ENCODE measurements at places on chromosomes 2 and 18. TPM values are rescaled to one million over a fixed set of nuclear protein-coding genes. Genes with fewer than 3 reads are reported as not detected.

SCN9A gene
- total RNA-seq = 6.0 TPM

PRSS56 gene
- not detected for total RNA-seq

GRCh38 chr18:37710726-37711125, 145.1 kb upstream of the CELF4 start:
- no peak for DNase-seq

GRCh38 chr18:6830916-6831315, 101.4 kb downstream of the ARHGAP28 start:
- no peak for DNase-seq

- DNase-seq = peak; percentile 90
Observed at GRCh38 chr2:10120158-10120876, 2.2 kb upstream of the RRM2 start.

DNA sequence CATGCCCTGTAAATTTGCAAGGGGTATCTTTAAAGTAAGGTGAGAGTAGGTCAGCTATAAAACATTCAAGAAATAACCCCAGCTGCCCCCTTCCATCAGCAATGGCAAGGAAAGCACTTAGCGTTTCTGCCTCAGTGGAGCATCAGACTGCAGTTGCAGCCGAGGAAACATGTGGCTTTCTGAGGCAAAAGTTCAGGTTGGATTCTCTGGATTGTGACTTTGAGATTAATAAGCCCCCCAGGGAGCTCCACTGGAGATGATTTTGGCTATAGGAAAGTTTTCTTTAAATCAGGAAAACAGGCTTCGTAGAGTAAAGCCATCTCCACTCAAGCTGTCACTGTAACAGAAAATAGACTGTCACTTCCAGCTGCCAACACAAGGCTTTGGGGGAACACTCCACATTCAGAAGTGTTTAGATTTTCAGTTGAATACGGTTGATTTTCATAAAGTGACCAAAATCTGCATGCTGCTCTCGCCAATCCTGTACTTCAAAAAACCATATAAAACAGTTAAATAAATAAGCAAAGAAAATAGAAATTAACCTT, 15.3 kb upstream of the RIT2 start:
- DNase-seq = no peak

GRCh38 chr2:156657809-156658208, 221.6 kb downstream of the GPD2 start:
- DNase-seq = no peak

- DNase-seq = no peak
Observed at GRCh38 chr18:39724652-39725051, 2159.1 kb upstream of the CELF4 start.

- DNase-seq = no peak
Observed at GRCh38 chr18:78999939-79000338, 20.3 kb downstream of the SALL3 start.

GRCh38 chr2:69145204-69145603, 132.2 kb downstream of the ANTXR1 start:
- DNase-seq = no peak

GRCh38 chr2:213834746-213835145, 550.5 kb downstream of the SPAG16 start:
- no peak for DNase-seq

DNA sequence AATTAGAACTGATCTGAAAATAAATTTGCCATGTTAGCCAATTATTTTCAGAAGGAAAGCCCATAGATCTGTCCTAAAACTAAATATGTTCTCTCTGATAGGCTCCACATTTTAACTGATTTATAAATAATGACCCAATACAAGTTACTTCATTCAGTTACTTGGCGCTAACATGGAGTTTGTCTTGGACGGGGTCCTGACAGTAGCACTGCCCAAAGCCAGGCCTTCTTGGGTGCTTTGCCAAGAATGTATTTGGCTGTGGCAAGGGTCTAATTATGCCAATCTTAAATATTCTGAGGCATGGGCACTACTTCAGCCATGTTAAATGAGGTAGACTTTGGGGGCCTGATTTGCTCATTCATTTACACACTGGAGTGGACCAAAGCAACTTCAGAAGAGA, 135.0 kb upstream of the PKDCC start:
- no peak for DNase-seq

- DNase-seq = no peak
Observed at GRCh38 chr18:62118328-62118727, 68.5 kb downstream of the PIGN start.

GRCh38 chr2:35887146-35887545, 468.4 kb upstream of the CRIM1 start:
- DNase-seq = no peak

DNA sequence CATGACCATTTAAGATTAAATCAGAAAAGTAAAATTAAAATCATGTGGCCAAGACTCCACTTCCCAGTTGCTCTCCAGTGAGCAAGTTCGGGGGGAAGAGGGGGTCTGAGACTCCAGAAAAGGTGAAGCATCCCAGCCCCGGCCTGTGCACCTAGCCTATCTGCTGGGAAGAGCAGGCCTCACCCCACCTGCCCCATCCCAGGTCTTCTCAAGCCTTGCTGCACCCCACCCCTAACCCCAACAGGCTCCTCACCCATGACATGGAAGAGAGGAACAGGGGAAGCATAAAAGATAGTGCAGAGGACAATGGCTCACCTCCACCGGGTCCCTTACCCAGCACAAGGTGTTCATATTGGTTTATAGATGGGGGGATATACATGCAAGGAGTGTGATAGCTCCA, 14.6 kb downstream of the CIB4 start:
- no peak for DNase-seq

DNA sequence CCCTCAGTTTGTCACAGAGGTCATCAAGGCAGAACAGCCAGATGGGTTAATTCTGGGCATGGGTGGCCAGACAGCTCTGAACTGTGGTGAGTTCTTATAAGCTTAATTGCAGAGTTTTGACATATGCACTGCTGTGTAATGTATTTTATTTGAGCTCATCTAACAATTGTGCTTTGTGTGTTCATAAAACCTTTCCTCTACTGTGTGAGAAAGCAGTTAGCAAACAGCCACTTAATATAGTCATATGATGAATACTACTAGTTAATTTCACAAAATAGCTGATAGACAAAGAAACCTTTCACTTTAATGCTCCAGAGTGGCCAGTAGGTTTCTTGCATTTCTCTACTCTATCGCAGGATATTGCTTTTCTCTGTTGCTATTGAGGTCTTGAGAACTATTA, 43.1 kb downstream of the CPS1 start:
- DNase-seq = no peak

SPAG16 gene
- total RNA-seq = 11.5 TPM

DNA sequence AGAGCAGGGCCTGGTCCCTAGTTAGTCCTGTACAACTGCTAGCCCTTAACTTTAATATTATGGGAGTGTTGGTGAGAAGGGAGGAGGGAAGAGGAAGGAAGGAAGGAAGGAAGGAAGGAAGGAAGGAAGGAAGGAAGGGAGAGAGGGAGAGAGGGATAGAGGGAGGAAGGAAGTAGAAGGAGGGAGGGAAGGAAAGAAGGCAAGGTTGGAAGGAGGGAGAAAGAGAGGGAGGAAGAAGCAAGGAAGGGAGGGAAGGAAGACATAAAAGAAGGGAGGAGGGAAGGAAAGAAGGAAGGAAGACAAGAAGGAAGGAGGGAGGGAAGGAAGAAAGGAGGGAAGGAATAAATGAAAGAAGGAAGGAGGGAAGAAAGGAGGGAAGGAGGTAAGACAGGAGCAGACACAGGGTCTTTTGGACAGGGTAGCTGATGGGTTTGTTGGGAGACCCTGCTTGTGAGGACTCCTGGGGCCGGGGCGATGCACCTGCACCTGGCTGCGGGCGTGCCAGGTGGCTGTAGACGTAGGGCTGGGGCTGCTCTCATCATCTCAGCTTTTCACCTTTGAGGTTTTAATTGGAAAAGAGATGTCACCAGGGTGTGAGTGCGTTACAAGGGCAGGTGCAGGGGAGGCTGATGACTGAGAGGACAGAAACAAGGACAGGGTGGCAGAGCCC, 5.9 kb upstream of the POMC start:
- DNase-seq = no peak

DNA sequence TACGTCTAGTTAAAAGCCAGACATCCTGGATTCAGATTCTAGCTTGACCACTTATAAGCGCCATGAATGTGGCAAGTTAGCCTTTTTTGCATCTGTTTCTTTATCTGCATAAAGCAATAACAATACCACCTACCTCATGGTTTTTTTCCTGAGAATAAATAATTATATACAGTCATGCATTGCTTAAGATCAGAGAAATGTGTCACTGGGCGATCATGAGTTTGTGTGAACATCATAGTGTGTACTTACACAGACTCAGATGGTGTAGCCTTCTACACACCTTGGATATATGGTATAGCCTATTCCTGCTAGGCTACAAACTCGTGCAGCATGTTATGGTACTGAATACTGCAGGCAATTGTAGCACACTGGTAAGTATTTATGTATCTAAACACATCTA, 84.7 kb upstream of the PELI1 start:
- no peak for DNase-seq

FEV gene
- not detected for total RNA-seq

GRCh38 chr2:238644095-238645081, 203.5 kb upstream of the TWIST2 start:
- DNase-seq = no peak

DNA sequence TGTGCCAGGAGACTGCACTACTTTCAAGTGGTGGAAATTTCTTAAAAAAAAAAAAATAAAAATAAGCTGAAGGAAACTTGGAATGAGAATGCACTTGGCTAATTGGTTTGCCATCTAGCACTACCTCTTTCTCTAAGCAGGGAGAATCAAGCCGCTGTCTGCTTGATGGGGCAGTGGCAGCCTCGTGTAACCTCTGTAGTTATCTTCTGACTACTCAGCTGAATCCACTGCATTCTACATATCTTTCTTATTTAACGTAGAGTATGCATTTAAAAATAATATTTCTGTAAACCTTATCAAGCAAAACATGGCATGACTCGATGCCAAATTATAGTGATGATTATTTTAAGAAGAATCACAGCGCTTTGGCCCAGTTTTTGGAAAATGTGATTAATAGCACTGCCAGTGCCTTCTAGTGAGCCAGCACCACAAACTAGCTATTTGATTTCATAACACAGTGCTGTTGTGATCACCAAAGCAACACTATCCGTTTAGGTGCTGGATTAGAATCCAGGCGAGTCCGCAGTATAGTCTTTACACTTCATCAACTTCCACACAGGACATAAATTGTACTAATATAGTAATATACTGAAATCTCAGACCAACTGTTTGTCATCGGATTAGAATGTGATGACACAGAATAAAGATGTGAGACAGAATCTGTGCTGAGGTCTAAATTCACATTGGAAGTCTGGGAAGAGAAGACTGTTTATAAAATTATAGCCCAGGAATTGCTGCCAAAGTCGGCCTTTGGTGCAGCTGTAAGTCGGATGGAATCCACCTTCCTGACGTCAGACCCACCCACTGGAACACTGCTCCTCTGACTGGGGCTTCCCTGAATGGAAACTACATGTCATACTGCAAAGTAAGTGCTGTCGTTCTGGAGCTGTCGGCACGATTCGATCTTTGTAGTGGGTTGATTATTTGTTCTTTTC, 136.5 kb upstream of the ETAA1 start:
- DNase-seq = peak; percentile 25

DNA sequence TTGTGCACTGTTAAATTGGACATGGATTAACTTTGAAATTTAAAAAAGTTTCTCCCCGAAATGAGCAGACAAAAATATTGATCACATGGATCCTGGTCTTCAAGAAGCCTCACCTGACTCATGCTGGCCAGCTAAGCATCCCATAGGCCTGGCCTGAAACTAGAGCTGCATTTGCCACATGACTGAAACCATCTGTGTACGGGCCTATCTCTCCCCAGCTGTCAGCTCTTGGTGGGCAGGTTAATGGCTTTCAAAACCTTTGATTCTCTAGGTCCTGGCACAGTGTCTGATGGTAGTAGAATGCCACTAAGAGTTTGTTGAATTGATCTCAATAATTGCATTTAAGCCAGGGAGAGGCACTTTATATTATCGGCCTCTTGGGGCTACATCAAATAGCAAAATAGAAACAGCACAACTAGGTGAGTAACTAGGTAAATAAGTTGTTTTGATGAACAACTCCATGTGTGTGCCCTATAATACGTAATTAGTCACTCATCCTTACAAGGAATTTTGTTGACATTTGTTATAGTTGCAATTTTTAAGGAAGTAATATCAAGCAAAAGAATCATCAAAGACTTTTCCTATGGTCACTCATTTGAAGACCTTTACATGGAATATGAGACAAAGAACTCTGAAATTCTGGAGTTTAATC, 251.1 kb downstream of the SP3 start:
- DNase-seq = no peak

DNA sequence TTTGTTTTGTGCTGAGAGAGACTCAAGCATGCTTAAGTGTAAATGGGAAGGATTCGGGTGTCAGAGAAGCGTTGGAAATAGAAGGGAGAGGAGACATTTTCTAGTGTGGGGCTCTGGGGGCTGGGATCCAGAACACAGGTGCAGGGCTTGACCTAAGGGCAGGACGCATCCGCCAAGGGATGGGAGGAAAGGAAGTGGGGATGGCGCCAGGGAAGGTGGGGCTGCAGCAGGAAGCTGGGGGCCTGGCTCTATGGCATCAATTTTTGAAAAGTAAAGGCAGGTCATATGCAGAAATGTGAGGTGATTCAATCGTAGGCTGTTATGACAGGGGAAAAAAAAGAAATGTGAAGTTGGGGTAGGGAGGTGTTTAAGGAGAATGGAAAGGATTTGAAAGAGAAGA, 143.2 kb upstream of the SERTAD2 start:
- no peak for DNase-seq

DNA sequence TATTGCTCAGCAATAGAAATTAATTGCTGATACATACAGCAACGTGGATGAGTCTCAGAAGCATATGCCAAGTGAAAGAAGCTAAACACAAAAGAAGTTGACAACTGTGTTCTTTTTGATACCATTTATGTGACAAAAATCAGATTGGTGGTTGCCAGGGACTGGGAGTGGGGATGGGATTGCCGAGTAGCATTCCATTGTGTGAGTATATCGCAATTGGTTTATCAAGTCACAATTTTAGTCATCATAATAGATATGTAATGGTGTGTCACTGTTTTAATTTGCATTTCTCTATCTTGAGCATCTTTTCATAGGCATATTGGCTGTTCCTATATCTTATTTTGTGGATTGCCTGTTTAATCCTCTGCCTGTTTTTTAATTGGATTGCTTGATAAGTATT, 20.9 kb downstream of the STRADB start:
- DNase-seq = no peak

- no peak for DNase-seq
Observed at GRCh38 chr2:72325592-72326422, 178.1 kb upstream of the CYP26B1 start.

CRYBA2 gene
- total RNA-seq = not detected

DNA sequence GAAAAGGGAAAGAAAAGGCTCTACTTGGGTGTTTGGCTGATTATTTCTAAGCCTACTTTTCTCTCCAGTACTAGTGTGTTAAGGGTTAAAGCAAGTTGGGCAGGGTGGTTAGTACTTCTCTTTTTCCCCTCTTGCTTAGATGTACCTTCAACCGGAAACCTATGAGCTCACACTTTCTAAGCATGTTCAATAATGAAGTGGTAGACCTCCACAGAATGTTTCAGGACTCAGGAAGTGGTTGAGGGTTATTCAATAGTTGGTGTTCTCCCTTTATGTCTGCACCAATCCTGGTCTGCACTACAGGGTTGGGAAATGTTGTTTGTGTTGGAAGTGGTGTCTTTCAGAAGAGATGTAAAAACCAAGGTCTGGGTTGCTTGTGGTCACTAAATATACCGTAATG, 137.1 kb downstream of the ZEB2 start:
- no peak for DNase-seq

PJVK gene
- total RNA-seq = 2.5 TPM

KANSL1L gene
- 48.5 TPM for total RNA-seq

All from omental fat pad (tissue), 4 donors.